GM13977 (cell line): ENCODE measurements at places on chromosomes 7 and 10.

- DNase-seq, result peak; percentile 71
Measured at GRCh38 chr10:74825371-74826141, 844 bp upstream of the KAT6B start.

DNA sequence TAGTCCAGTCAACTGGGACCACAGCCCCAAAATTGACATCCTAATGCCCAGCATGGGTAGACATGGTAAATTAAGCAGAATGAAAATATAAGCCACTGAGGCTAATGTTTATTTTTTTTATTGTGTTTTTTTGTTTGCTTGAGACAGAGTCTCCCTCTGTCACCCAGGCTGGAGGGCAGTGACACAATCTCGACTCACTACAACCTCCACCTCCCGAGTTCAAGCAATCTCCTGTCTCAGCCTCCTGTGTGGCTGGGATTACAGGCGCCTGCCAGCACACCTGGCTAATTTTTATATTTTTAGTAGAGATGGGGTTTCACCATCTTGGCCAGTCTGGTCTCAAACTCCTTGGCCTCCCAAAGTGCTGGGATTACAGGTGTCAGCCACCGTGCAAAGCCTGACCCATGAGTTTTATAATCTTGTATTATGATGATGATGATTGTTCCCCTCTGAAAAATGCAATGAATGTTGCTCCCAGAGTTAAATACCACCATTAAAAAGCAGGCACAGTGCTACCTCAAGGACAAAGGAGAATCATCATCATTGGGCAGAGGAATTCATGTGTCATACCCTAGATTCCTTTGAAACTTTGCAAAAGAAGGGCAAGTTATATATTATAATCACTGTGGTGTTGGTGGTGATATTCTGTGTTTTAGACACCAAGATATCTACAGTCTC is 228.0 kb downstream of the PARD3 start:
- no peak for DNase-seq

- DNase-seq, result no peak
Measured at GRCh38 chr7:51289623-51290303, 26.8 kb downstream of the COBL start.

DNA sequence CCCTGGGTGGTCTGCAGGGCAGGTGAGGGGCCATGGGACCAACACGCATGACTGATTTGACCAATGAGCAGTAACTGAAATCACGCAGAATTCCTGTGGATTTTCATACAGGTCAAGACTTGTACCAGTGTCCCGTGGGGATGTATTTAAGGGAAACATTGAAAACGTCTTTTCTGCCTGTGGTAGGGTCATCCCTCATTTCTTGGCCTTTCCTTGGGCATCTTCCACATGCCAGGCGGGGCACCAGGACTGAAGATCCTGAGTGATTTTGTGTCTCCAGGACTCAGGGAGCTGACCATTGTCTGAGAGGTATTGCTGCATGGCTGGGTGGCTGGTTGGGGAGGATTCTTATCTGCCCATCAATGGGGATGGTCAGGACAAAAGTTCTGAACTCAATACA is 289.0 kb downstream of the GLRX3 start:
- no peak for DNase-seq

DNA sequence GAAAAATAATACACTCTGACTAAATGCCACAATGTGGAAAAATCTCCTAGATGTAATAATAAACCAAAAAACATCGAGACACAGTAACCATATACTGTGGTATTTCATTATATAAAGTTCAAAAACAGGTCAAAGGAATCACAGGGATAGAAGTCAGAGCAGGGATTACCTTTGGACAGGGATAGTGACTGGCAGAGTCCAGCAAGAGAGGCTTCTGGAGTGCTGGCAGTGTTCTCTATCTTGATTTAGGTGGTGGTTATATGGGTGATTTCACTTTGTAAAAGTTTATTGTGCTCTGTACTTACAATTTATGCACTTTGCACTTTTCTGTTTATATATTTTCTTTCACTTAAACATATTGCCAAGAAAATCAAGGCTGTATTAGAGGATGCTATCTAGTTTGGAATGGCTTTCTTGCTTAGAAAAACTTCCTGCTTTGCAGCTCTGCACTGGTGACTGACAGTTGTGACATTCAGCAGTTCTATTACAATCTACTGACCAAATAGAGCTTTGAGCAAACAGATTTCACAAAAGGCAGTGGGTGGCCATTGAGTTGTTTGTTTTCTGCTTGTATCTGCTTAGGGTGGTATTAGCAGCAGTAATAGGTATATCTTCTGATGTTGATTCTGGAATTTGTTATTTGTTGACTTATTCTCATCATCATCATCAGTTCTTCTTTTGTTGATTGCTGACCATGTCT is 263.6 kb upstream of the LRGUK start:
- DNase-seq, result no peak

GRCh38 chr10:92816091-92816531 is 32.2 kb upstream of the EXOC6 start:
- no peak for DNase-seq

DNA sequence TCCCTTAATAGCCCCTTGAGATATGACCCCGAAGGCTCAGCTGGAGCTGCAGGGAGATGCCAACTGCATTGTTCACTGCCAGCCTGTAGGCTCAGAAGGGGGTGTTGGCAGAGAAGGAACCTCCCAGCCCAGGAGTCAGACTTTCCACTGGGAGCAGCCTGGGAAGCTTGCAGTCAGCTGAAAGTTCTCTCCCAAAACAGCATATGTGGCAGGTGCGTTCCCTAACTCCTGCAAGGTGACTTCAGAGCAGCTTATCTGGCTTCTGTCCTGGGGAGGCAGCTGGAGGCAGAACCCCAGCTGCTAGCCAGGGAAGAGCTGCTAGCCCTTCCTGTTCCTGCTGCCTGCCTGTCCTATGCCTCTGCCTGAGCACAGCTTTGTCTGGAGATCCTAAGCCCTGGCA is 8.1 kb downstream of the SFTPA2 start:
- no peak for DNase-seq

GRCh38 chr7:16636555-16637101 is 8.9 kb downstream of the ANKMY2 start:
- no peak for DNase-seq

GRCh38 chr7:151482883-151483710 is 36.6 kb downstream of the RHEB start:
- no peak for DNase-seq

DNA sequence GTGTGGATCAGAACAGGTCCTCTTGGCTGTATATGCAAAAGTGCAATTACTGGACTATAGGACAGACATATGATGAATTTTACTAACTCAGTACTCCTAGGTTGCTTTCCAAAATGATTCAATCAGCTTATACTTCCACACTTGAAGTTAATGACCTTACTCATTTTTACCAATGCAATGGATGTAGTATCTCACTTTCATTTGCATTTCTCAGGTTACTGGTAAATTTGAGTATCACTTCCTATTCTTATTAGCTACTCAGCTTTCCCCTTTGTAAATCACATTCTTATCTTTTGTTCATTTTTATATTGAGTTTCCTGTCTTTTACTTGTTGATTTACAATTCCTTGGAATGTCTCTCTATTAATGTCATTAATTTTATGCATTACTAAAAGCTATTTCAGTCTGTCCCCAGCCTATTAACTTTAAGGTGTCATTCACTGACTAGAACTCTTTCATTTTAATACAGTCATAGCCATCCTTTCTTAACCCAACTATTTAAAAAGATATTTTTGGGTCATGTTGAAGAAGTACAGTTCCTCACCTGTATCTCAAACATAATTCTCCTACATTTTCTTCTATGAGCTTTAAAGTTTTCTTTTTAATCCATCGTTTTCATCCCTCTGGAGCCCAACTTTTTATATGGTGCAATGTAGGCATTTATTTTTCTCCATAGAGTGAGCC is 88.6 kb downstream of the VIM start:
- DNase-seq, result no peak

GRCh38 chr10:43825421-43825820 is 176.7 kb upstream of the ZNF32 start:
- DNase-seq, result no peak
